ENCODE measurements at places on chromosomes 2 and 18.

GRCh38 chr2:7400628-7401027 lies 483.4 kb downstream of the RNF144A start:
- no peak for DNase-seq

DNA sequence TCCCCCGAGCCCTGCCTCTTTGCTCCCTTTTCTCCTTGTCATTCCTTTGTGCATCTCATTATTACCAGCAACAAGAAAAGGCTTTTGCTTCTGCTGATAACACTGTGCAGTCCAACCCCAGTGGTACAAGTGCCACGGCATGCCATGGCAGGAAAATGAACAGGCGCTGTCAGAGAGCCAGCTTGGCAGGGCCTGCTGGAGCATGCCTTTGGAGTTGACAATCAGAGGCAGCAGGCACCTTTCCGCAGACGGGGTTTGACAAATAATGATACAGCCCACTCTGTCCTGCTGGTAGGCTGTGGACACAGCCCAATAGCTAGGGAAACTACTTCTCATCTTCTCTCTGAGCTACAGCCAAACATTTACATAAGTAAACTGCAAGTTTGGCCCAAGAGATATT lies 243.9 kb upstream of the LRRTM1 start:
- peak; percentile 76 for DNase-seq

DNA sequence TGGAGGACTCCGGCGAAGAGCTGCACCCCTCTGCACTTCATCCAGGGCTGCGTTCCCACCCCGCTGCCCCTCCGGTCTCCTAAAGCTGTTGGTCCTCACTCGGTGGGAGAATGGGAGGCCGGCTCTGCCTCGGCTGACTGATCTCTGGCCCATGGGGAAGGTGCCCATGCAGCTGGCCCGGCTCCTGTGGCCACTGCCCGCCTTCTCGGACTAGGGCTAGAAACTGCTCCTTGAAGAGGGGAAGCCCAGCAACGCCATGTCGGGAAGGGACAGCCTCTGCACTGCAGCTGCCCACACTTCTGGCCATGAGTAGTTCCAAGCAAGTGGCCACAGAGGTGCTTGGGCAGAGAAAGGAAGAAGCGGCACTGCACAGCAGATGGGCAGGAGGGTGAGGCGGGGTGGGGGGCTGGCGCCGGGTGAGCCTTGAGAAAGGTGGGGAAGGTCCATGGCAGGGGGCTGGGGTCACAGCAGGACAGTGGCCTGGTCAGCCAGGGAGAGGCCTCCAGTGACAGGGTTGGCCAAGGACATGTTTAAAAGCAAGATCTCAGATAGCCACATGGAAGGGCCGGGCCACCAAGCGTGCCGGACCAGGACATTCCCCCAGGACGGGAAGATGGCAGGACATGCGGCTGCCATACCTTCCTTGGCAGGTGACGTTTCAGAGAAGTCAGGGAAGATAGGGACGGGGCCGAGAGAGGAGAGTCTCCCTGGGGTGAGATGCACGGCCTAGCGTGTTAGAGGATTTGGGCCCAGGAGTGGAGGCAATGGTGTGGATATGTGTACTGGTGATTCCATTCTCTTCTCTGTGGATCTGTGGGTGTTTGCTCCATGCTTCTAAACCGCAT lies 158.8 kb upstream of the HDAC4 start:
- no peak for DNase-seq

- DNase-seq = no peak
Measured at GRCh38 chr18:21714474-21714873, 9.9 kb upstream of the ABHD3 start.

DNA sequence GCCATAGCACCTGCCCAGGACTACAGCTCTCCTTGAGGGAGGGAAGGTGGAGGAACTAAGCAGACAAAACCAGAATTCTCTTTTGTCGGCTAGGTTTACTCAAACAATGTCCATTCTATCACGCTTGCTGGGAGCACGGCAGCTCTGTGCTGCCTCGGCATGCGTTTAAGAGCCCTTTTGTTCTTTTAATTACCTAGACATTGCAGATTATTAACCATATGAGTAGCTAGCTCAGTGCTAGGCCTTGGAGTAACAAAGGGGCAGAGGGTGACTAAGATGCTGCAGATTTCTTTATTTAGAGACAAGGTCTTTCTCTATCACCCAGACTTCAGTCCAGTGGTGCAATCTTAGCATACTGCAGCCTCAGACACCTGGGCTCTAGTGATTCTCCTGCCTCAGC lies 11.1 kb downstream of the MSGN1 start:
- no peak for DNase-seq

DNA sequence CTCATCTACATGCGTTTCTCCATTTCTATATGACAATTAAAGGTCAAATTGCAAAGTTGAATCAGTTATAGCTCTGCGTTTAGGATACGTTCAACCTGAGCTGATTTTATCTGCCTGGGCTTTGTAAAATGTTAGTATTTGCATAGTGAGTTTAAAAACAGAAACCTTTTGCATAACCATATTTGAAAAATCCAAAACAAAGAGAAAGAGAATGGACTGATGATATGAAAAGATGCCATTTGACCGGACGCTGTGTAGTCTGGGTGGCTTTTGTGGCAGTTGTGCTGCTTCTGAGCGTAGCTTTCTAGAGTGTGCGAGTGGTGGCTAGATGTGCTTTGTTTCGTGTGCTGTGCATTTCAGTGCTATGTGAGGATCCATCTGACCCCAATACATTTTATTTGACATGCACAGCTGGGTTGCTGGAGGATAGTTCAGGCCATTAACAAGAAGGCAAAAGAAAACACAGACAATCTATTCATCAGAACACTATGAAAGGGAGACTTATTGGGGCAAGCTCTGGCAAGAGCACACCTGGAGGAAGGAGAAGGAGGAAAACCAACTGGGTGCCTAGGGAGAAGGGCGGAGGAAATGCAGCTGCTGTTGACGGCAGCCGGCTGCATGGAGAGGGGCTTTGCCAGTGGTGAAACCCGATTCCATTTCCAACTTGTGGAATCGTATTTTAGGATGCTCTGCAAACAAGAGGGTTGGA lies 126.8 kb downstream of the ACOXL start:
- peak; percentile 63 for DNase-seq

- peak; percentile 80 for DNase-seq
Measured at GRCh38 chr2:3377279-3377611, 373 bp downstream of the EIPR1 start.

GRCh38 chr18:66727991-66728390 lies 124.1 kb upstream of the CDH19 start:
- no peak for DNase-seq

- DNase-seq = no peak
Measured at GRCh38 chr2:222609381-222609780, 46.5 kb downstream of the FARSB start.

- DNase-seq = no peak
Measured at GRCh38 chr2:237438080-237438940, 24.3 kb upstream of the COL6A3 start.

DNA sequence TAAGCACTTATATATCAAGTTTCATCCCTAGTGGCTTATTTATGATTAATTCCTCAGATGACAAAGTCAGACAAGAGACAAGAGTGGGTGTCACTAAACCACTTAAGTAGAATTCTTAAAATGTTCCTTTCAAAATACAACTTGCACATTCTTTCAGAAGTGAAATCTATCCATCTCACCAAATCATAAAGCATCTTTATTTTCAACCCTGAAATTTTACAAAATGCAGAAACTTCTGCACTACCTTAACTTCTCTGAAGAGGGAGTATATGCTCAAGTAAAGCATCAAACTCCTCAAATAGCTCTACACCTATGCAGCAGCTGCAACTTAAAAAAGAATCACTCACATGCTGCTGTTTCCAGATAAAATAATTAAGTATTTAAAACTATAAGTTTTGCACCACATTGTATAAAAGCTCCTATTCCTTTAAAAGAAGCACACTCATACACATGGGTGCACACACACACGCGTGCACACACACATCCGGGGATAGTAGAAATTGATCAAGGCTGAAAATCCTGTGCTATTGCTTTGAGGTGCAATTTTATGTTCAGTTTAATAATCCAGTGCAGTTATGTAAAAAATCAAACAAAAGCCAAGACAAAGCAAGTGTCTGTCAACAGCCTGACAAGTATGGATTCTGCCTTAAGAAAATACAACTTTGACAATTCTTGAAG lies 244.5 kb downstream of the TCF4 start:
- peak; percentile 64 for DNase-seq

GRCh38 chr2:69863298-69863697 lies 30.5 kb upstream of the SNRNP27 start:
- no peak for DNase-seq

DNA sequence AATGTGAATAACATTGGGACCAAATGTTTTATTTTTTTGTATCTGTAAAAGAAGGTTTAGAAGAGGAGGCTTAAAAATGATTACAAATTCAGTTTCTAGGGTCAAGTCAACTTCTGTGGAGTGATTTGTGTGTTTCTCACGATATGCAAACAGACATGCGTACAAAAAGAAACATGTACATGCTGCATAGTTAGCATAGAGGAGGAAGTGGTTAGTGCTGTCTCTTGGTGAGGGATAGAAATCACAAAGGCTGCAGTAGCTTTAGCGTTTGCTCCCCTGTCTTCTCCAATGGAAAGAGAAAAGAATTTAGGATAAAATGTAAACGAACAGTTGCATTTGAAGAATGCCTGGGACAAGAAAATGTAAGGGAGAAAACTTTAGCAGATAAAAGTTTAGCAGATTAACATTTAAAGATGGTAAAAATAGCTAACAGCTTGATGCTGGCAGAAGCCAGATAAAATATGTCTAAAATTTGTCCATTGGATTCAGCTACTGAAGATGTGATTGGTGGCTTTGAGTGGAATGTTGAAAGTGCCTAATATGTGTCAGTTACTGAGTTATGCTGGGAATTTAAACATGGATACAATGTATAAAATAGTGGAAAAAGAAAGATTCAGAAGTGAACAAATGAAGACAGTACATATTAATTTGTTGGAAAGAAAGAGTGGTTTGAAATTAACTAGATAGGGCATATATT lies 44.9 kb downstream of the MALT1 start:
- no peak for DNase-seq

- peak; percentile 87 for DNase-seq
Measured at GRCh38 chr18:24426398-24427294, at the start of gene IMPACT. TSS of gene IMPACT (plus strand) at chr18:24426670. CDS start at chr18:24426757, 87 bp downstream.

- DNase-seq = no peak
Measured at GRCh38 chr2:202049840-202050239, 16.2 kb downstream of the FZD7 start.

DNA sequence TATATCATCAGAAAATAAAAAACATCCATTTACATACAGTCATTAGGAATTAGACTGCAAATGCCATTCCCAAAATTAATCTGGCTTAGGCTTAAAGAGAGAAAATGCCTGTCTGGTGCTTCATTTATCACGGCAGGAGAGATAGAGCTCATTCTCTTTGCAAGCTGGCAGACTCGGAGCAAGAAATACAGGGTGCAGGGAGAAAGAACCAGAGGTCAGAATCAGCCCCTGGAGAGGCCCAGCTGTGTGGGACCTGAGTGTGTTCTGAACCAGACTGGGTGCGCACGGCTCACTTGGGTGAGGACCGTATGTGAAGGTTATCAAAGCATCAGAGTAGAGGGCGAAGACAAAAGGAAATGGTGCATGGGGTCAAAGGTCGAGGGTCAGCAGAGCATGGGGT lies 227.8 kb downstream of the ACKR3 start:
- DNase-seq = no peak

DNA sequence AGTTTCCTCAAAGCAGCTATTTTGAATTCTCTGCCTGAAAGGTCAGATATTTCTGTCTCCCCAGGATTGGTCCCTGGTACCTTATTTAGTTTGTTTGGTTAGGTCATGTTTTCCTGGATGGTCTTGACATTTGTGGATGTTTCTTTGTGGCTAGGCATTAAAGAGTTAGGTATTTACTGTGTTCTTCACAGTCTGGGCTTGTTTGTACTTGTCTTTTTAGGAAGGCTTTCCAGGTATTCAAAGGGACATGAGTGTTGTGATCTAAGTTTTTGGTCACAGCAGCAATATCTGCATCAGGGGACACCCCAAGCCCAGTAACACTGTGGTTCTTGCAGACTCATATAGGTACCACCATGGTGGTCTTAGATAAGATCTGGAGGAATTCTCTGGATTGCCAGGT lies 11.8 kb downstream of the MYO3B start:
- DNase-seq = no peak

GRCh38 chr2:217703102-217703501 lies 299.7 kb downstream of the TNS1 start:
- DNase-seq = no peak

- DNase-seq = no peak
Measured at GRCh38 chr18:36673452-36673851, 155.3 kb downstream of the TPGS2 start.

DNA sequence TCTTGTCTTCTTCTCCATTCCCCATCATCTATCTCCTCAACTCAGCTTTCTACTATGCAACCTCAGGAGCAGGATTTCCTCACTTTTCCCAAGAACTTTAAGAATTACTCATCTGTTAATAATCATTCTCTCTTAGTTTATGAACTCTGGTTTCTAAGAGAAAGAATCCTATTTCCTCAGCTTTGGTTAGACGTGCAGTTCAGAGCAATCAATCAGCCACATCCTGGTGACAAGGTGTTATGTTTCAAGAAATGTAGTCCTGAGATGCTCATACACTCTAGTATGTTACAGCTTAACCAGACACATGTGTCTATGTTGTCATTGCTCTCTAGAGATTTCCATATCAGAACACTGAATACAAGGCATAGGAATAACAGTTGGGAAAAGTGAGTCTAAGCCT lies 277.9 kb downstream of the MBD2 start:
- DNase-seq = peak; percentile 59
